Esophagus squamous epithelium (tissue), 5 donors: ENCODE measurements at places on chromosomes 3 and 15.

- H3K27me3 ChIP-seq, result peaks cover 47% of the 10 kb centered on the region
- no peak for DNase-seq
- peaks cover 3% of the 10 kb centered on the region for H3K4me1 ChIP-seq
- H3K36me3 ChIP-seq, result no peaks in the 10 kb centered on the region
- H3K4me3 ChIP-seq, result no peak overlapping the region
Measured at GRCh38 chr15:57379487-57379886, 3.2 kb downstream of the CGNL1 start.

GRCh38 chr3:44764248-44764647 lies 2.7 kb downstream of the KIF15 start:
- no peak for DNase-seq
- H3K36me3 ChIP-seq, result peaks cover 4% of the 10 kb centered on the region
- no peaks in the 10 kb centered on the region for H3K27me3 ChIP-seq
- peaks cover 17% of the 10 kb centered on the region for H3K4me1 ChIP-seq
- H3K27ac ChIP-seq, result no peak overlapping the region

DNA sequence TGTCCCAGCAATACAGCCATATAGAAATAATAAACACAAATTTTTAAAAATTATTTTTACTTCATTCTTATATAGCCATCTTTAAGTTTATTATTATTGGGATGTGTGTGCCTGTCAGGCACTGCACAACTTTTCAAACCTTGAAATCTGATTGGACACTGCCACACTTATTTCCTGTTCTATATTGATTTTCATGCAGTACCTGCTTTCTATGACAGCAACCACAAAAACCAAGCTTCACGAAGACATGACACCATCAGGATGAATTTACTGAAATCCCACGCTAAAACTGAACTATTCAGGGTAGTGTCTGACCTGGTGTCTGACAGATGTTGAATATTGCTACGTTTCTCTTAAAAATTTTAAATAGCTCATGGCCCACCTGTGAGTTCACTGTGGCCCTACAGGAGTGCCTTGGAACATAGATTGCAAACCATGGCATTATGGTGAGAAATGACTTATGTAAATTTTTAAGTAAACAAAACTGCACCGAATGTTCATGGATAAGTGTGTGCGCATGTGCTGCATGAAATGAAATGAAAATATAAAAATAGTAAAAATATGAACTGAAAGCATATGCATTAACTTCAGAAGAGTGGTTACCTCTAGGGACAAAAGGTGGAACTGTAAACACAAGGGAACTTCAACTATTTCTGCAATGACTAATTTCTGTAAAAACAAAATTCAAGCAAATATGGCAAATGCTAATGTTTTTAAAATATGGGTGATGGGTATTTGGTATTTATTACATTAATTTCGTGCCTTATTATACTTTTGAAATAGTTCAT lies 152.3 kb downstream of the ZBTB20 start:
- H3K27me3 ChIP-seq, result no peaks in the 10 kb centered on the region
- H3K4me3 ChIP-seq, result no peak overlapping the region
- no peak for DNase-seq
- H3K27ac ChIP-seq, result no peak overlapping the region

GRCh38 chr3:114974387-114974786 lies 172.7 kb downstream of the ZBTB20 start:
- no peaks in the 10 kb centered on the region for H3K36me3 ChIP-seq
- no peak for DNase-seq
- no peaks in the 10 kb centered on the region for H3K27me3 ChIP-seq
- H3K27ac ChIP-seq, result no peak overlapping the region
- H3K4me1 ChIP-seq, result no peaks in the 10 kb centered on the region

DNA sequence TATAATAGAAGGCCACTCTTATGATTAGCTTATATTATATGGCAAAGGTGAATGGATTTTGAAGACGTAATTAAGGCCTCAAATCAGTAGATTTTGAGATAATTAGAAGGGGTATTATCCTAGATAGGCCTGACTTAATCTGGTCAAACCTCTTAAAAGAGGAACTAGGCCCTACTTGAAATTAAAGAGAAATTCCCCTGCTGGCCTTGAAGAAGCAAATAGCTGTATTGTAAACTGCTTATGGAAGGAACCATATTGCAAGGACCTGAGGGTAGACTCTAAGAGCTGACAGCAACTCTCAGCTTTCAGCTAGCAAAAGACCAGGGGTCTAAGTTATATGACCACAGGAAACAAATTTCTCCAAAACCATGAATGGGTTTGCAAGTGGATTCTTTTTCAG lies 219.0 kb upstream of the ONECUT1 start:
- no peaks in the 10 kb centered on the region for H3K4me1 ChIP-seq
- H3K36me3 ChIP-seq, result no peaks in the 10 kb centered on the region
- DNase-seq, result no peak
- H3K27me3 ChIP-seq, result no peaks in the 10 kb centered on the region
- H3K4me3 ChIP-seq, result no peak overlapping the region

GRCh38 chr3:167361948-167362347 lies 18.1 kb downstream of the ZBBX start:
- no peak overlapping the region for H3K4me3 ChIP-seq
- no peaks in the 10 kb centered on the region for H3K4me1 ChIP-seq
- no peak for DNase-seq
- H3K36me3 ChIP-seq, result no peaks in the 10 kb centered on the region
- no peaks in the 10 kb centered on the region for H3K27me3 ChIP-seq
- H3K27ac ChIP-seq, result no peak overlapping the region

DNA sequence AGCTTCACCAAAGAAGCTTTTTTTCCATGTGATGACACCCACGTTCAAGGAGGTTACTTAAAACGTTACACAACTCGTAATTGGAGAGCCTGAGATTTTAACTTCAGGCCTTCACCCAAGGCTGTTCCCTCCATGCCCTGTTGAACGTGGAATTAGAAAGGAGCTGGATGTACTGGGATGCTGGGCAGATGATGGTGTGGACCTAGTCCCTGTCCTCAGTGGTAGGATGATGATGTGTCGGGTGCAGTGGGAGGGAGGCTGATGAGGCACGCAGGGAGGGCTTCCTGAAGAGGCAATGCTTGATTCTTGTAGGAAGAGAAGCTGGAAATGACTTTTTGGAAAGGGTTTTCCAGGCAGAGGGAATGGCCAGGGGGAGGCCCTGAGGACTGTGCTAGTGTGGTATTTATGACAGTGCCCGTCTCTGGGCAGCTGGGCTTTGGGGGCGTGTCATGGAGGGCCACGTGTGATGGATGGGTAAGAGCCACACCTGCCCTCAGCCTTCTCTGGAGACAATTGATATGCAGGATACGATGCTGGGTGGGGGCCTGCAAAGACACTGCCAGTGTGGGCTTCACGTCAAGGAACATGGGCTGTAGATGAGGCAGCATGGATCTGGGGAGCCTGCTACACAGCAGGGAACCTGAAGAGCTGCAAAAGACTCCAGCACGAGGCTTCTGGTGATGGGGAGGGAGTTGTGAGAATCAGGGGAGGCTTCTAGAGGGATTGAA lies 15.3 kb downstream of the SYNM start:
- no peaks in the 10 kb centered on the region for H3K36me3 ChIP-seq
- no peak overlapping the region for H3K4me3 ChIP-seq
- peak overlapping the region; percentile 83 for H3K27ac ChIP-seq
- no peaks in the 10 kb centered on the region for H3K27me3 ChIP-seq
- no peak for DNase-seq
- peaks cover 18% of the 10 kb centered on the region for H3K4me1 ChIP-seq

DNA sequence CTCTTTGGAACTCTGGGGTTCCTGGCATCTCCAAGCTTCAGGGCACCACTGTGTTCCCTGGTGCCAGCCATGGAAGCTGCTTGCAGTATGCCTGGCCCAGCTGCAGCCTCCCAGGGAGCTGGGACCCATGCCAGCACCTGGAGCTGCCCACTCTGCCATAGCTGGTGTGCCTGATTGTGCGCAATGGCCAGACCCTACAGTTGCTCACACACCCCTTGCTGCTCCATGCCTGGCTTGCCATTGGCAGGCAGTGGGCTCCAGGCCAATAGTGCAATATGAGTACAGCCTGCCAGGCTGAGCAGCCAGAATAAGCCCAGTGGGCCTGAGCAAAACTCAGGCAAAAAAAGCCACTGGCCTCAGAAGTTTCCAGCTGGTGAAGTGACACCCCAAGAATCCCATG lies 43.8 kb upstream of the LRRFIP2 start:
- H3K4me1 ChIP-seq, result peaks cover 20% of the 10 kb centered on the region
- no peak overlapping the region for H3K27ac ChIP-seq
- no peaks in the 10 kb centered on the region for H3K36me3 ChIP-seq
- DNase-seq, result no peak
- H3K27me3 ChIP-seq, result no peaks in the 10 kb centered on the region

DNA sequence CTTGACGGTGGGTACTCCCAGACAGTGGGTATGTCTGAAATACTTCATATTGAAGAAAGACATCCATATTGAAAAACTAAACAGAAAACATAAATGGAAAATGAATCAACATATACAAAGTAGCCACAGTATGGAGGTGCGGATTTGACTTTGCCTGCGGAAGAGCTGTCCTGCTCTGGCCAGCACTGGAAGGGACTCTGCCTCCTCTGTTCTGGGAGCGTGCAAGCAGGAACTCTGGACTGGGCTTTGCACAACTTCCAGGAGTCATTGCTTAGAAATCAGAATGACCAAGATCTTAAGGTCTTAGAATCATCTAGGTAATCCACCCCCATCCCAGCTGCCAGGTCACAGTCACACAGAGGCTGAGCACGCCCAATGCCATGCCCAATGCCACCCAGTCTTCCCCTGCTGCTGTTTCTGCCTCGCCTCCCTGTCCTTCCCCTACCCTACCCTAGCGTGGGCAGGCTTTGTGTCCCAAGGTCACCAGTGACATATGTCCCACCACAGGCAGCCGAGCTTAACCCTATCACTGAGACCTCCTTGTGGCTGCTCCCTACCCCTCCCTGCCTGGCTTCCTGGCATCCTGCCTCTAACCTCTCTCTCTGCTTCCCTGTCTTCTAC lies 36.3 kb downstream of the CDC25A start:
- DNase-seq, result no peak
- H3K4me1 ChIP-seq, result peaks cover 34% of the 10 kb centered on the region
- no peaks in the 10 kb centered on the region for H3K36me3 ChIP-seq
- H3K27ac ChIP-seq, result no peak overlapping the region
- H3K4me3 ChIP-seq, result no peak overlapping the region
- H3K27me3 ChIP-seq, result no peaks in the 10 kb centered on the region

DNA sequence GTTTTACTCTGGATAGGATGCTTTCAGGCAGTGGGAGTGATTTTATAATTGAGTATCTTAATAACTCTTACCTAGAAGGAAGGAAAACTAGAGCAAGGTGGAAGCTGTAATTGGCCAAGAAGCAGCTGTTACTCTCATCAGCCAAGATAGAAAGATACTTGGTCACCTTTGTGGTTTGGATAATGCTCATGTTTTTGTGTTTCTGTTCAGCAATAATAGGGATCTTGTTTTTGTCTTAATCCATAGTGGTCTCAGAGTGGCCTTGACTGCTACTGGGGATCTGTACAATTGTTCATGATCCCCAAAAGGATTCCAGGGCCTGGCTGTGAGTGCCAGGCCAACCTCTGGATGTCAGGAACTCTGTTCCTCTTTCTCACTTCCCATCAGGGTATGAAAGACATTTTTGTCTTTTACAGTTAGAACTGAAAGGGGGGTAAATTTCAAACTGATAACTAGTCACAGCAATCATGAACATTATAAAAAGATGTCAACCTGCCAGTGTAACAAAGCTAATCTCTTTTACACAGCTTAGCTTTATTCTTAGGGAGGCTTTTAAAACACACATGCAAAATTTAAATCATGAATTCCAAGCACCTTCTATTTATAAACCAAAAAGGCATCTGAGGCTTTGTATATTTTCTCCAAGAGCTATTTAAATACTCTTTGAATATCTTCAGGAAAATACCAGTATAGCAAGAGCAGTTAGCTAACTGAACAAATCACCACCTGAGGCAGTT lies 6.0 kb downstream of the UBL7 start:
- no peak overlapping the region for H3K27ac ChIP-seq
- no peak overlapping the region for H3K4me3 ChIP-seq
- H3K4me1 ChIP-seq, result peaks cover 5% of the 10 kb centered on the region
- no peaks in the 10 kb centered on the region for H3K36me3 ChIP-seq
- H3K27me3 ChIP-seq, result no peaks in the 10 kb centered on the region

- H3K4me1 ChIP-seq, result no peaks in the 10 kb centered on the region
- no peak for DNase-seq
- H3K27me3 ChIP-seq, result peaks cover 32% of the 10 kb centered on the region
Measured at GRCh38 chr15:34116620-34117019, 14.7 kb downstream of the PGBD4 start.

DNA sequence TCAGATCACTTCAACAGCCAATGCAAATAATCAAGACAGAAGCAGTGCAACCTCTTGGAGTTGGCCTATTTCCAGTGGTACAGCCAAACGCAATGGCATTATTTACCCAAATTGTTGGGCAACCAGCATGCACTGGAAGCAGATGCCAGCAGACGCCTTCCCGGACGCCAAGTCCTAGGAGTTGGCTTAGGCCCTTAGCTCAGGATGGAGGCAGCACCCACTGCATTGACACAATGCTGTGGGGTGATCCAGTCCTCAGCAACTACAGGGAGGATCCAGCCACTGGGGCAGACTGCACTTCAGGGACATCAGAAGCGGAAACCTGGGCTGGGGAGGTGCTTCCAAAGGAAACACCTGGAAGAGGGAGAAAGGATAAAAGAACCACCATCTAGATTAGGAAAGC lies 290.4 kb downstream of the FAM43A start:
- H3K36me3 ChIP-seq, result no peaks in the 10 kb centered on the region
- no peak overlapping the region for H3K4me3 ChIP-seq
- DNase-seq, result no peak
- no peak overlapping the region for H3K27ac ChIP-seq
- no peaks in the 10 kb centered on the region for H3K27me3 ChIP-seq
- H3K4me1 ChIP-seq, result peaks cover 4% of the 10 kb centered on the region

- DNase-seq, result no peak
- H3K27me3 ChIP-seq, result no peaks in the 10 kb centered on the region
- H3K36me3 ChIP-seq, result no peaks in the 10 kb centered on the region
- H3K27ac ChIP-seq, result no peak overlapping the region
- H3K4me3 ChIP-seq, result no peak overlapping the region
- H3K4me1 ChIP-seq, result no peaks in the 10 kb centered on the region
Measured at GRCh38 chr15:81381720-81382119, 7.7 kb upstream of the TMC3 start.

GRCh38 chr15:49031804-49032203 lies 14.4 kb downstream of the SECISBP2L start:
- H3K4me1 ChIP-seq, result peaks cover 2% of the 10 kb centered on the region
- H3K27ac ChIP-seq, result no peak overlapping the region
- no peaks in the 10 kb centered on the region for H3K27me3 ChIP-seq
- H3K36me3 ChIP-seq, result peaks cover 2% of the 10 kb centered on the region
- no peak for DNase-seq

DNA sequence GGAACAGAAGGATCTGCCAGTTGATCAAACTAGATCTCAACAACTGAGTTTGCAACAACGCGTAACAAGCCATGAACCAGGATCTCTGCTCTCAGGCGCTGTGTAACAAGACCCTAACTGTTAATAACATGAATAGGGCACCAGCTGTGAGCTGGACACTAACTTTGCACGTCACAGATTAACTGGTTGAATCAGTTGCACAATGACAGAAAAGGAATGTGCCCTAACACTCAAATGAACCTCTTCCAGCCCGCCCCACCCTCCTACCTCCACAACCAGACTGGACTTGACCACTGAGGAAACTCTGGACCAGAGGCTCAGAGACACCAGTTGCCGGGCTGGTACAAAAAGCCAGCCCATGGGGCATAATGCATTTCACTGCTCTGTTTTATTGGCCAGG lies 34.3 kb downstream of the MCF2L2 start:
- H3K27ac ChIP-seq, result no peak overlapping the region
- no peaks in the 10 kb centered on the region for H3K4me1 ChIP-seq
- no peak overlapping the region for H3K4me3 ChIP-seq

- no peaks in the 10 kb centered on the region for H3K36me3 ChIP-seq
- H3K27me3 ChIP-seq, result no peaks in the 10 kb centered on the region
- no peak overlapping the region for H3K27ac ChIP-seq
- H3K4me1 ChIP-seq, result no peaks in the 10 kb centered on the region
Measured at GRCh38 chr3:135739779-135740178, 225.7 kb upstream of the PPP2R3A start.

- no peak overlapping the region for H3K4me3 ChIP-seq
- no peaks in the 10 kb centered on the region for H3K27me3 ChIP-seq
- H3K36me3 ChIP-seq, result no peaks in the 10 kb centered on the region
Measured at GRCh38 chr3:120875507-120875906, 32.5 kb upstream of the STXBP5L start.
